B cell (primary cell): ENCODE measurements at places on chromosomes 12 and 14. TPM values are rescaled to one million over a fixed set of nuclear protein-coding genes. Genes with fewer than 3 reads are reported as not detected.

GRCh38 chr14:102606296-102606695 lies 13.8 kb downstream of the RCOR1 start:
- H3K27me3 ChIP-seq, result no peaks in the 10 kb centered on the region
- peaks cover 28% of the 10 kb centered on the region for H3K4me1 ChIP-seq
- peaks cover 1% of the 10 kb centered on the region for H3K36me3 ChIP-seq
- H3K27ac ChIP-seq, result no peak overlapping the region
- H3K4me3 ChIP-seq, result no peak overlapping the region

- no peaks in the 10 kb centered on the region for H3K27me3 ChIP-seq
- H3K27ac ChIP-seq, result peak overlapping the region; percentile 93
- H3K4me3 ChIP-seq, result peak overlapping the region; percentile 19
- peak; percentile 88 for DNase-seq
- H3K4me1 ChIP-seq, result peaks cover 82% of the 10 kb centered on the region
- H3K36me3 ChIP-seq, result peaks cover 36% of the 10 kb centered on the region
These were observed 13.6 kb downstream of the TTC9 start for GRCh38 chr14:70655110-70655826.

GPR68 gene
- 0.34 and 0.53 TPM in 2 replicates for total RNA-seq

SIRT4 gene
- 2.5 and 4.8 TPM in 2 replicates for total RNA-seq

COX8C gene
- total RNA-seq, result not detected in 2 replicates

- no peak for DNase-seq
- H3K36me3 ChIP-seq, result no peaks in the 10 kb centered on the region
- no peaks in the 10 kb centered on the region for H3K27me3 ChIP-seq
- H3K4me3 ChIP-seq, result no peak overlapping the region
- no peak overlapping the region for H3K27ac ChIP-seq
- no peaks in the 10 kb centered on the region for H3K4me1 ChIP-seq
These were observed 61.6 kb upstream of the PSMC1 start for GRCh38 chr14:90194706-90195105.

C14orf132 gene
- total RNA-seq, result 0.30 and 0.70 TPM in 2 replicates

GRCh38 chr12:51820526-51821439 lies 27.7 kb downstream of the FIGNL2 start:
- no peaks in the 10 kb centered on the region for H3K36me3 ChIP-seq
- H3K4me1 ChIP-seq, result peaks cover 4% of the 10 kb centered on the region
- no peak overlapping the region for H3K4me3 ChIP-seq

C3AR1 gene
- 0.15 and 0.64 TPM in 2 replicates for total RNA-seq

DNA sequence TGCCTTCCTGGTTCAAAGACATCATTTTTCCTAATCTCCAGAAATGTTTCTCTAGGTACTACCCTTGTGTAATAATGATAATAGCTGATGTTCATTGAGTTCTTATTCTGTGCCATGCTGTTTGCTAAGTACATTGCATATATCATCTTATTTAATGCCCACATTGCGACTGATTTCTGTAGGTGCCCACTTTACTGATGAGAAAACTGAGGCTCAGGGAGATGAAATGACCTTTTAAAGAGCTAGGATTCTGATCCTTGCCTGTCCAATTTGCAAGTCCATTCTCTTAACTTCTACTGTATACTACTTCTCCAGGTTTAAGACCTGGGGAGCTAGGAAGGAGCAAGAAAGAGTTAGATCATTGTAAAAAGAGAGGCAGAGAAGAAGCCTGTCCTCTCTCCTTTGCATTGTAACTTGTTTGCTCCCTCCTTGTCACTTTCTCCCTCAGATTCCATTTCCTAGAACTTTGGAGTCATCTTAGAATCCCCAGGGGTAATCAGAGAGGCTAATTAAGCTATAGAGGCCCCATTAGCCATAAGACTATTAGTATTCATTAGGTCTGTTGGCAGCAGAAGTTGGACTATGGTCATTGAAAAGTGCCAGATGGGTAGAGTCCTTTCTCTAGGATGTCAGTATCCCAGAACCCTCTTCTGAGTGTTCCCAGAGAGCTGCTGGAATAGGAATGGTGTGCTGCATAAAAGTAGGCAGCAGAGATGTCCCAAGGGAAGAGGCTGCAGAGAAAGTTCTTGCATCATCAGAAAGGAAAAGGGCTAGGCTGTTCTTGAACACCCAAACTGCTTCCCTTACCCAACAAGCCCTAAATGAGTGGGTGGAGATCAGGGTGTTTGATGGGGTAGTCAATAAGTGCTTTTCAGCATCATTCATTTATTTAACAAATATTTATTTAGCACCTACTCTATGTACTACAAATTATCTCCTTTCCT lies 3.1 kb downstream of the DGKA start:
- DNase-seq, result no peak
- H3K4me1 ChIP-seq, result peaks cover 45% of the 10 kb centered on the region
- H3K4me3 ChIP-seq, result no peak overlapping the region
- H3K36me3 ChIP-seq, result no peaks in the 10 kb centered on the region
- H3K27me3 ChIP-seq, result no peaks in the 10 kb centered on the region

P2RX2 gene
- not detected in 2 replicates for total RNA-seq

MARCHF9 gene
- total RNA-seq, result 81.4 and 83.1 TPM in 2 replicates

- peaks cover 7% of the 10 kb centered on the region for H3K4me1 ChIP-seq
- no peaks in the 10 kb centered on the region for H3K27me3 ChIP-seq
- no peak for DNase-seq
- H3K4me3 ChIP-seq, result no peak overlapping the region
- no peaks in the 10 kb centered on the region for H3K36me3 ChIP-seq
These were observed 52.4 kb downstream of the BRMS1L start for GRCh38 chr14:35878272-35879150.

CSRP2 gene
- 0.44 TPM in 1 of 2 replicates, not detected in the other for total RNA-seq

IL26 gene
- not detected in 2 replicates for total RNA-seq

- no peaks in the 10 kb centered on the region for H3K4me1 ChIP-seq
- H3K27me3 ChIP-seq, result no peaks in the 10 kb centered on the region
- no peak for DNase-seq
These were observed 10.4 kb downstream of the BEST3 start for GRCh38 chr12:69688471-69689427.

GRCh38 chr12:54222609-54223008 lies 33.8 kb upstream of the SMUG1 start:
- H3K4me1 ChIP-seq, result peaks cover 12% of the 10 kb centered on the region
- no peak overlapping the region for H3K27ac ChIP-seq
- no peaks in the 10 kb centered on the region for H3K27me3 ChIP-seq
- no peak overlapping the region for H3K4me3 ChIP-seq

DNA sequence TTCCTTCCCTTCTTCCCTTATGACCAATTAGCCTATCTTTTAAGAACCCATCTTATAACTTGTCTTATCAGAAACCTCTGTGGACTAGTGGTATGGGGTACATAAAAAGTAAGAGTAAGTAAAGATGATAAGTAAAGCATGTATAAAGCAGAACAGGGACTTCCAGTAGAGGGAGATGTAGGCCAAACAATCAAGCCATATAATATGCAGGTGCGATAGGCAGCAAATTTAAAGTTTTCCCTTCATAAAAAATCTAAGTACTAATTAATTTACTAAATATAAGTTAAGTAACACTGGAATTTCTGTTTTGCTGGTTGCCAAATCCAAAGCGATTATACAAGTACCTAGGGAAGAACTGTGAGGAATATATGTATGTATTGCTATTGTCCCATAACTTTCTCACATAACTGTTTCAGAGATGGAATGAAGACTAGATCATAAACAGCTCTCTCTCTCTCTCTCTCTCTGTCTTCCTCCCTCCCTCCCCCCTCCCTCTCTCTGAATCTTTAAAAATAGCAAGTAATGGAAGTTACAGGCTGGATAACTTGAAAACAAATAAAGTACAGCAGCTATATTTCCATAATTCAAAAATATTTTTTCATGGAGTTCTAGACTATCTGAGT lies 25.7 kb downstream of the METTL25 start:
- H3K27ac ChIP-seq, result no peak overlapping the region
- H3K27me3 ChIP-seq, result no peaks in the 10 kb centered on the region

ANKS1B gene
- not detected in 2 replicates for total RNA-seq

DNA sequence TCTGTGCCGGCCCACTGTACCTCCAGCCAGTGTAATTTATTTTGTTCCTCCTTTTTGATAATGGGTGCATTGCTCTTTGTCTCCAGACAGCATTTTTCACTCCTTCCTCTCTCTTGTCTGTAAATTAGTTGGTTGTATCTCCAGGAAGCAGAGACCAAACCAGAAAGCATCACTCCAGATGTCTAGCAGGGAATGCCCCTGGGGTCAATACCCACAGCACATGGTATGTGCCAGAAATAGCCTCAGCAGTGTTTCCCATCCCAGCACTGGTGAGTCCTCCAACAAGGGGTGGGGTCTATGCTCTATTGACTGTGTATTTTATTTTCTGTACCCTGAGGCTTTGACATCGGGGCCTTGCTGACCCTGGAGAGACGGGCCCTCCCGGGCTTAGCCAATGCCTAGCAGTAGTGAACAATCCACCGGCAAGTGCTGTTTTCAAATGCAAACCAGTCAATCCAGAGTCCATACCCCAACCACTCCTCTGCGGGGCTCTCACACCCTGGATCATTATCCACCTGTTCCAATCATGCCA lies 50.2 kb upstream of the FZD10 start:
- no peak for DNase-seq
- no peaks in the 10 kb centered on the region for H3K4me1 ChIP-seq
- no peak overlapping the region for H3K4me3 ChIP-seq
- no peaks in the 10 kb centered on the region for H3K27me3 ChIP-seq
- no peaks in the 10 kb centered on the region for H3K36me3 ChIP-seq

SMARCC2 gene
- total RNA-seq, result 195 and 198 TPM in 2 replicates

CFAP251 gene
- total RNA-seq, result 1.4 and 1.6 TPM in 2 replicates

DNA sequence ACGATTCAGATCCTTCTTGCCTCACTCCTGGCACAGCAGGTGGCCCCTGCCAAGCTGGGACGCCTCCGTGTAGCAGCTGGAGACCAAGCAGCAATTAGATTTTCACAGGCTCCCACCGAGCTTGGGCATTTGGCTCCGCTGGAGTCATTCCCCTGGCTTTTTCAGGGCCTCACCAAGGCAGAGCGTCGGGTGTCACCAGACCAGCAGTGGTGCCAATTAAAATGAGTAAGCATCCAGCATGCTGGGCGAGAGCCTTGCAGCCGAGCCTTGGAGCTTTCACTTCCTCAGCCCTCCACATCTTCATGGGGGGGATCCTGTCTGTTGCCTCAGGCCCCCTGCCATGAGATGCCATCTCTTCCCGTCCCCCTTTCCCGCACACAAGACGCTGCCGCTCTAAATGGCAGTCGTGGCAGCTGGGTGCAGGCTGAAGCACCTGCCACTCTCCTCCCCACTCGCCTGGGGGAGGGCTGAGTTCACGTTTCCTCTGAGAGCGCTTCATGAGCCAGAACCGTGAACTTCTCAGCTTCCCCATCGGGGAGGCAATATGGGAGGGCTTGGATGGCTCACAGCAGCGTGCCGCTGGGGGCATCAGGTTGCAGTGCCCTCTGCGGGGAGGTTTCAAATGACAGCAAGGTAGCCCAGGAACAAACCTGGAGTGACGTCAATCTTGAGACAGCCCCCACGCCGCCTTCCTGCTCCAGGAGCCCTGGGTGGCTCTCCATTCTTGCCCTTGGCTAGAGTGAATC lies 11.7 kb downstream of the TPCN1 start:
- peak overlapping the region; percentile 7 for H3K4me3 ChIP-seq
- peaks cover 67% of the 10 kb centered on the region for H3K4me1 ChIP-seq
- H3K36me3 ChIP-seq, result no peaks in the 10 kb centered on the region
- H3K27ac ChIP-seq, result peak overlapping the region; percentile 73
- no peaks in the 10 kb centered on the region for H3K27me3 ChIP-seq

DNA sequence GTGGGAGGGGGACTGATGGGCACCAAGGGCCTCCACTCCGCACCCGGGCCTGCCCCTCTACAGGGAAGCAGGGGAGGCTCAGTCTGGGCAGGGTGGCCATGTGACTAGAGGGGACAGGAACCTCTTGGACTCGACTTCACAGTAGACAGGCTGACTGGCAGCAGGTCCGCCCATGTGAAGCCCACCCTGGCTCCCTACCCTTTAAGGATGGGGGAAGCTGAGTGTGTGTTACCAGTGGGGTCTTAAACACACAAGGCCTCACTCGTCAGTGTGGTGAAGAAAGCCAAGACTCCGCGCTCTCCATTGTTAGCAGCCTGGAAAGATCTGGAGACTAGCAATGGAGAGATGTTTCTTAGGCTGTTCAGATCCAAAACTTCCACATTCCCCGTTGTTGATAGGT lies 52.4 kb downstream of the ANAPC7 start:
- no peak overlapping the region for H3K4me3 ChIP-seq
- DNase-seq, result no peak
- peaks cover 3% of the 10 kb centered on the region for H3K27me3 ChIP-seq
- peaks cover 21% of the 10 kb centered on the region for H3K36me3 ChIP-seq
- H3K27ac ChIP-seq, result no peak overlapping the region

GRCh38 chr12:93402333-93403311 lies 24.9 kb downstream of the NUDT4 start:
- no peak for DNase-seq
- H3K27ac ChIP-seq, result no peak overlapping the region
- no peak overlapping the region for H3K4me3 ChIP-seq
- H3K27me3 ChIP-seq, result no peaks in the 10 kb centered on the region
- H3K4me1 ChIP-seq, result no peaks in the 10 kb centered on the region
- H3K36me3 ChIP-seq, result peaks cover 10% of the 10 kb centered on the region

DNA sequence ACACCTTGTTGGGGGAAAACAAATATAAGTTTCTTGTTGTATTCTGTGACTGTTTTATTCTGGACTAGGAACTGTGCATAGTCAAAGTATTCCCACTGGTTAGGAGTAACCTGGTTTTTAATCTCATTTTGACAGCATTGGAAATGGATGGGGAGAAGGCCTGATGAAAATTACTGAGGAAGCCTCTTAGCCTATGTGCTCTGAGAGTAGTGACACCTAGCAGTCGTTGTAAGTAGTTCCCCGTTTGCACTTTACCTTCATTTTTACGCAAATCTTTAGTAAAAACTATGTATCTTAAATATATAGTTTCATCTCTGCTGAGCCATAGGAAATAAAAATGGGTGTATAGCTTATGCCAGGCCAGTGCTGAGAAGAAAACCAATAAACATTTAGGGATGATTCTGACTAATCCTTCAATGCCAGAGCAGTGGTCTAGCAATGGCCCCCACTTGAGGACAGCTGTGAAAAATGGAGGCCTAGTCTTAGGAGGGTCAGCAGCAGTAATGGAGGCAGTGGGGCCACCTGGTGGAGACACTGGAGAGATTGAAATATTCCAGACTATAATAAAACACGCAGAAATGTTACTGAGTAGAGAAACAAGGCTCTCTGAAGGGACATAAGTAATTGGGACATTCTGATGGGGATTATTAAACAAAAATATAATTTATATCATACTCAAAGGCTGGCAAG lies 133.2 kb upstream of the NOVA1 start:
- DNase-seq, result no peak
- H3K36me3 ChIP-seq, result no peaks in the 10 kb centered on the region
- H3K4me3 ChIP-seq, result no peak overlapping the region

KITLG gene
- total RNA-seq, result not detected in 2 replicates

DNA sequence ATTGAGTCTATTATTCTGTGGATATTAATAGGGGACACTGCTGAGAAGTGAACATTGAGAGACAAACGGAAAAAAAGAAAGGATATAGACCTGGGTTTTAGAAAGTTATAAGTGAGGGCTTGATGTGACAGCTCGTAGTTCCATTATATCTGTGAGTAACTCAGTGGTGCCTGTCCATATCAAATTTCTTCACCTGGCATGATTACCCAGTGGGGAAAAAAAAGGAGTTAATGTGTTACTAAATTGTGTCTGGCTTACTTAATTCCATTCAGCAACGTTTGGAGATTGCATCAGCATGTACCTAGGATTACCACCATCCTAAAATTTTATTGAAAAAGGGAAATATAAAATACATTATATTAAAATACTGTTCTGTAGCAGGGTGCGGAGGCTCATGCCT lies 1249.9 kb downstream of the SLC16A7 start:
- no peak overlapping the region for H3K27ac ChIP-seq
- DNase-seq, result no peak
- no peaks in the 10 kb centered on the region for H3K36me3 ChIP-seq
- no peaks in the 10 kb centered on the region for H3K4me1 ChIP-seq
- no peak overlapping the region for H3K4me3 ChIP-seq

RERGL gene
- not detected in 2 replicates for total RNA-seq

ZC2HC1C gene
- total RNA-seq, result 0.46 and 0.59 TPM in 2 replicates

KRT5 gene
- total RNA-seq, result not detected in 2 replicates

- H3K4me1 ChIP-seq, result no peaks in the 10 kb centered on the region
- H3K27ac ChIP-seq, result no peak overlapping the region
- H3K27me3 ChIP-seq, result no peaks in the 10 kb centered on the region
These were observed 215.4 kb upstream of the DIO2 start for GRCh38 chr14:80426683-80427082.
